ENCODE measurements at places on chromosomes 5 and 9. TPM values are rescaled to one million over a fixed set of nuclear protein-coding genes. Genes with fewer than 3 reads are reported as not detected.

The EIF4E1B gene
- not detected for total RNA-seq

The ABHD17B gene
- total RNA-seq: 21.1 TPM

The LCN9 gene
- not detected for total RNA-seq

The EPB41L4B gene
- 27.8 TPM for total RNA-seq

The SPAG8 gene
- total RNA-seq: 0.90 TPM

The DMRTA1 gene
- total RNA-seq: 1.8 TPM

GRCh38 chr9:91127653-91128052 lies 234.1 kb downstream of the AUH start:
- DNase-seq: no peak

DNA sequence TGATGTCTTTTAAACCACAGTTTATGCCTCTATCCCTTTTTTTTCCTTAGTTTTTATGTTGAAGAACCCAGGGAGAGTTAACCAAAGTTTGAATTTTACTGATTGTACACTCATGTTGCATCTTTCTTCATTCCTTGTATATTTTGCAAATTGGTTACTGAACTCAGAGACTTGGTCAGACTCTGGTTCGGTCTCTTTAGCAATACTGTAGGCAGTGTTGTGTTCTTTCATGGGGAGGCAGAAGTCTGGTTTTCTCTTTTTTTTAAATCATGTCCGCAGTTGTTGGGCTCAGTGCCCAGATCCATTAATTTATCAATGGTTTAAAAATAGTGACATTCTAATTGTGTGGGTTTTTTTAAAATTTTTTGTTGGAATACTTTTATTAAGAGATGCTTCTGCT lies 23.4 kb downstream of the UBE2R2 start:
- DNase-seq: no peak

DNA sequence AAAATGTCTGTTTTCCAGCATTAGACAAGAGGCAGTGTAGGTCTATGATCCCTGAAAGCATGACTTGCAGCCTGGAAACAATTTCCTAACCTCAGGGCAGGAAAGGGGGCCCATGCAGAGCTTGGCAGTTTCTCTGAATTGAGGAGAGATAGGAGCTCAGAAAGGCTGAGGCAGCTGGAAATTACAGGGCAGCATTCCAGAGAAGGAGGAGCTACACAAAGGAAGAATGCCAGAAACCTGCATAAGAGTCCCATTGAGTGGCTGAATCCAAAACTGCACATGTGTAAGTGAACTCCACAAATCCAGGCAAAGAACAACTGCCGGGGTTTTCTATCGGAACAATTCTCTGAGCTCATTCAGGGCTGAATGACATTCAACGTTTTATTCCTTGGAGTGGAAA lies 346.8 kb downstream of the PIK3R1 start:
- DNase-seq: no peak

GRCh38 chr9:113651896-113652295 lies 188.4 kb downstream of the RGS3 start:
- DNase-seq: no peak

- DNase-seq: no peak
Measured at GRCh38 chr5:94908889-94909480, 290.5 kb downstream of the SLF1 start.

DNA sequence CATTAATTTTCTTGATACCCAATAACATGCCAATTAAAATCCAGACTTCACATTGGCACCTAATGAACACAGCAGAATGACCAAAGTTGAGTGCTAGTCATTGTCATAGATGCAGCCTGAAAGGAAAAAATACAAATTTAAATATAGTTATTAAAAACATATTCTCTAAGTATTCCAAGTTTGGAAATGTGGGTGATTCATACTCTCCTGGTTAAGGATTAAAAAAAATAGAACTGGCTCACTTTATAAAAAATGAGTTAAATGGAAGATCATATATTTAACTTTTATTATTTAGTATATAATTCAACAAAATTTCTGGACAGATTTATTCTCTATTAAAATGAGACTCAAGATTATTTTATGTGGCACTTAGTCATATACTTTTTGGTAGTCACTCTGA lies 33.2 kb upstream of the RICTOR start:
- no peak for DNase-seq
